ENCODE measurements at places on chromosomes 3 and 15. TPM values are rescaled to one million over a fixed set of nuclear protein-coding genes. Genes with fewer than 3 reads are reported as not detected.

EFHB gene
- total RNA-seq: 0.17 TPM

GOLGA8A gene
- total RNA-seq: 6.6 TPM

AGBL1 gene
- not detected for total RNA-seq

ZNF660 gene
- 2.5 TPM for total RNA-seq

CD86 gene
- not detected for total RNA-seq

C3orf85 gene
- not detected for total RNA-seq

LYZL4 gene
- not detected for total RNA-seq

CCR5 gene
- under 0.01 TPM for total RNA-seq

AQP9 gene
- total RNA-seq: not detected

KNG1 gene
- total RNA-seq: not detected

CCDC54 gene
- not detected for total RNA-seq

FBXO40 gene
- total RNA-seq: not detected

DNAH12 gene
- under 0.01 TPM for total RNA-seq

A4GNT gene
- total RNA-seq: not detected

GOLGA8R gene
- total RNA-seq: 3.9 TPM

RBP2 gene
- not detected for total RNA-seq

USP3 gene
- 40.4 TPM for total RNA-seq

SERP1 gene
- total RNA-seq: 232 TPM

BFSP2 gene
- total RNA-seq: not detected

CELF6 gene
- total RNA-seq: 0.15 TPM

CALML4 gene
- total RNA-seq: 3.6 TPM

C3orf49 gene
- not detected for total RNA-seq

MASP1 gene
- total RNA-seq: 178 TPM

XXYLT1 gene
- total RNA-seq: 17.0 TPM

SAMMSON gene
- total RNA-seq: not detected

AADAC gene
- 0.33 TPM for total RNA-seq

ERC2 gene
- total RNA-seq: 0.44 TPM

KBTBD13 gene
- total RNA-seq: under 0.01 TPM

ECE2 gene
- total RNA-seq: under 0.01 TPM

UPK1B gene
- total RNA-seq: not detected

PRR20G gene
- total RNA-seq: not detected

NR2E3 gene
- not detected for total RNA-seq

MYH15 gene
- 0.50 TPM for total RNA-seq

SATB1 gene
- total RNA-seq: 20.2 TPM

ACAD11 gene
- 56.1 TPM for total RNA-seq

GOLGA8T gene
- not detected for total RNA-seq

UROC1 gene
- total RNA-seq: not detected

SLC24A5 gene
- total RNA-seq: not detected

TTC23 gene
- 35.6 TPM for total RNA-seq

AHSG gene
- not detected for total RNA-seq

SKOR1 gene
- total RNA-seq: 0.15 TPM

COPS2 gene
- total RNA-seq: 100 TPM

MRPL47 gene
- total RNA-seq: 38.8 TPM

CKMT1B gene
- total RNA-seq: not detected

IL16 gene
- 6.1 TPM for total RNA-seq

LRRC31 gene
- total RNA-seq: not detected

BCL2A1 gene
- total RNA-seq: 6.5 TPM

ANKRD34C gene
- total RNA-seq: not detected

PLXNA1 gene
- total RNA-seq: 87.7 TPM

DZIP1L gene
- 34.2 TPM for total RNA-seq

ADGRG7 gene
- not detected for total RNA-seq

GPR171 gene
- not detected for total RNA-seq

LRRIQ4 gene
- total RNA-seq: not detected

Data from smooth muscle cell of trachea (primary cell).